NCI-H2171 treated with DMSO at 0.1 percent for 48 hours (cell line): ENCODE measurements at places on chromosomes 16 and 17.

DNA sequence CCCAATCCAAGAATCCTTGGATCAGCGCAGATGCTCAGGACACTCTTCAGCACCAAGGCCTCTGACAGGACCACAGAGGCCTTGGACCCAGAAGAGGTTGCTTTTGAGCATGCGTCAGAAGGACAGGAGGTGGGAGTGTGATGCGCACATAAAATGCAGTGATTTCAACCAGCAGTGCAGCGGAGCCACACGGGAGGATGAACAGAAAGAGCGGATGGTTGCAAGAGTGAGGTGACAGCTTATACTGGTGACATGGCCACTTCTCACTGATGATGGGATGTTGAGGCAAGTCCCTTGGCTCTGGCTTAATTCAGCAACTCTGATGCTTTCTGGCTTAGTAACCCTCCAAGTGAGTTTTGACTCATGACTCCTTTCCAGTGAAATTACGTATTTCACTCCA is 25.2 kb upstream of the ERN1 start:
- DNase-seq: no peak

- DNase-seq: no peak
Measured at GRCh38 chr16:754656-755055, 5.9 kb upstream of the MSLN start.

DNA sequence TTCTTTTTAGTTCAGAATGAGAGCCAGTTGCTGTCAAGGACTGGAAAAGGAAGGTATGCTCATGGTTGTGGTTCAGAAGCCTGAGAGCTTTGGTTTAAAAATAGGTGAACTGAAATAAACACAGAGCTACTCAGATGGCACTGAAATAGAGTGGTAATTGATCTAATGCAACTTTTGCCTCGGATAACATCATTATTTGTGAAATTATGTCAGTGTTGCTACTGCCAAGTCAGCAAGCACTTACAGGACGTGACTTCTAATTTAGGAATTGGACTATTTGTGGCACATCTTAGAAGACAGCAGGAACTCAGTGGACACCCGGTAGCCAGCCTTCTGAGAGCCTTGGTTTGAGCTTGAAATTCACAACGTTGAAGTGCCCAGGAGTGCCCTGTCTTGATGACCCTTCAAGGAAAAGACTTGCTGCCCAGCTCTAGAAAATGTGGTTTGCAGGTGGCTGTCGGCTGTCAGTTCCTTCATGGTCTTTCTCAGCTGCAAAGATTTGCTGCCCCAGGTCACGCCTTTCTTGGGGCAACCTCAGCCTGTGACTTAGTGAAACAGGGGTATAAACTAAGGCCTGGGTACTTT is 42.0 kb upstream of the XYLT1 start:
- no peak for DNase-seq

DNA sequence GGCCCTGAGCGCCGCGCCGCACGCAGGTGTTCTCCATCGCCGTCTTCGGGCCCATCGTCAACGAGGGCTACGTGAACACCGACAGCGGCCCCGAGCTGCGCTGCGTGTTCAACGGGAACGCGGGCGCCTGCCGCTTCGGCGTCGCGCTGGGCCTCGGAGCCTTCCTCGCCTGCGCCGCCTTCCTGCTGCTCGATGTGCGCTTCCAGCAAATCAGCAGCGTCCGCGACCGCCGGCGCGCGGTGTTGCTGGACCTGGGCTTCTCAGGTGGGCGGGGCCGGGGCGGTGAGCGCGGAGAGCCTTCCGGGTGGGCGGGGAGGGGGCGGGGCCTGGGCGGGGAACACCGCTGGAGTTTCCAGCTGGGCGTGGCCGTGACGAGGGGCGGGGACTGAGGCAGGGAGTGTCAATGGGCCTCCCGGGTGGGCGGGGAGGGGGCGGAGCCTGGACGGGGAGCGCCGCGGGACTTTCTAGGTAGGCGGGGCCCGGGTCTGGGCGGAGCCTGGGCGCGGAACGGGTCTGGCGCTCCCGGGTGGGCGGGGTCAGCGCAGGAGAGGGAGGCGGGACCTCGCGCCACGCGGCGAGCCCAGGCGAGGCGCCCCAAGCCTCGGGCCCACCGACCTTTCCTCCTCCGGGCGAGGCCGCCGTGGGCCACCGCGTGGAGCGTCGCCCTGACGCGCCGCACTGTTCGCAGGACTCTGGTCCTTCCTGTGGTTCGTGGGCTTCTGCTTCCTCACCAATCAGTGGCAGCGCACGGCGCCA is 2.4 kb downstream of the SYNGR3 start:
- DNase-seq: no peak

- DNase-seq: no peak
Measured at GRCh38 chr17:38891441-38891840, 21.6 kb downstream of the LASP1 start.

- DNase-seq: no peak
Measured at GRCh38 chr16:31473264-31473984, 1.5 kb downstream of the TGFB1I1 start.

DNA sequence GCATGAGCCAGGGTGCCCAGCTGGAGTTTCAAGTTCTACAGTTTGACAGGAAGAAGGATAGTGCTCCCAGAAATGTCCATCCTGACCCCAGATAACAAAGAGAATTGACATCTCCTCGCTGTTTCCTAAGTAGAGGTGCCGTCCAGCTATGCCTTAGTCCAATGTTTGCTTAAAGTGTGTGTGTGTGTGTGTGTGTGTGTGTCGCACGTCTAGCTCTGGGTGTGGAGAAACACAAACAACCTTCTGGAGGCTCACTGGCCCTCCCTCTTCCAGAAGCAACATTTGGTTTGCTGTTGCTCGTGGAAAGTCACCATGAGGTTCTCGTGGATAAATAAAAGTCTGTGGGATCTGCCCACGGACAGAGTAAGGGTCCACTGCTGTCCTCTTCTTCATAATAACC is 22.1 kb downstream of the EMP2 start:
- DNase-seq: no peak

GRCh38 chr17:63390090-63390489 is 56.0 kb downstream of the CYB561 start:
- no peak for DNase-seq

DNA sequence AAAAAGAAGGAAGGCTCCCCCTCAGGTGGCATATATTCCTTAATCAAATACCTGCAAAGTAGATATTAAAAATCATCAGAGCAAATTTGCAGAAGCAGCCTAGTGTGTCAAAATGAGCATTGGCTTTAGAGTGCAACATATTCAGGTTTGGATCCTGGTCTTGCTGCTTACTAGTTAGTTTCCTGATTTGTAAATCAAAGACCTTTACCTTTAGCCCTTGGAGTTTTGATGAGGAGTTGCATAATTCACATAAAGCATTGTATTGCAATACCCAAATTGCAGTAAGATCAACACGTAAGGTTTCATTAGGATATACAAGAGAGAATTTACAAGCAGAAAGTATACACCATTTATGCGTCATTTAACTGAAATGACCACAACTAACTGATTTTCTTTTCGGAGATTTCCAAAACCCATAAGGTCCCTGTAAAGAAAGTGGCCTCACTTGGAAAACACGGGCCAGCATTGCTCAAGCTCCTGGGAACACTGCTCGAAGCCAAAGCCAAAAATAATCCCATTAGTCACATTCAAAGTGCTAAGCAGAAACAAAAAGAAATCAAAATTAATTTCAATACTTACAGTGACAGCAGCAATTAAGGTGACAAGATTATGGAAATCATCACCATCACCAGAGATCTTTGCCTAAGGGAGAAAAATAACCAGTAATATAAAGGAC is 415.9 kb upstream of the ERCC4 start:
- no peak for DNase-seq

DNA sequence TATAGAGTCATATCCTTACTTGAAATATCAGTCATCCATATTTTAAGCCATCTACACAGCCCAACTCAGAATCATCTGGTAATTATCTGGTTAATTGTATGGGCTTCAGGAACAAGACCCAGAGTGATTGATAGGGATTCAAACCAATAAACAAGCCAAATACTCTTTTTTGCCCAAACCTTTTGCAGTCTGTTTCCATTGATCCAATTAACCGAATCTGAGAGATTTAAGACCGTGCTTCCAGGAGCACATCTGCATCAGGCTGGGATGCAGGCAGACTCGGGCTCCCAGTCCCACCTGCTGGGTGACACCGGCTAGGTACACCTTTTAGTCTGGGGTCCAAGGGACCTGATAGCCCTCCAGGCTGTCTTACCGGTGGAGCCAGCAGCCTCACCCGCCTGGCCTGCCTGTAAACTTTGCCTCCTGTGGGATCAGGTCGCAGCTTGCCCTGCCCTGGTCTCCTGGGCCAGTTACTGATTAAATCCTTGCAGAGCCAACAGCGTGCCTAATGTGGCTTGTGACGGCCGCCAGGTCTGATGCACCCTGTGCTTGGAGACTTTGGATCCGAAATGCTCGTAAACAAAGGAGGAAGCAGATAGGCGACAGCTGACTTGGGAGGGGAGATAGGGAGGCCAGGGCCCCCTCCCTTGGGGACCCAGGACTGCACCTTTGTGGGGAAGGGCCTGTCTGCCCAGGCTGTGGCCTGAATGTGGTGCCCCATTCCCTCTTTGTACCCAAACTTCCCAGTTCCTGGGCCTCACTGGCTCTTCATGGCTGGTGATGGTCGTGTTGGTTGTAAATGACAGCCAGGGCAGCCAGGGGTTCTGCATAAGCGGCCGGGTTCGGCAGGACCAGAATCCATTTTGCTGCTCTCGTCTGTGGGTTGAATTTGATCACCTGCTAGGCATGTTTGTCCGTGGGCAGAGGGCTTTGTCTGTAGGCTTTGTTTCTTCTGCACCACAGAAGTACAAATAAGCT is 3.8 kb downstream of the CMIP start:
- peak; percentile 51 for DNase-seq

GRCh38 chr16:8962393-8963009 is 1.2 kb downstream of the USP7 start:
- DNase-seq: peak; percentile 11

DNA sequence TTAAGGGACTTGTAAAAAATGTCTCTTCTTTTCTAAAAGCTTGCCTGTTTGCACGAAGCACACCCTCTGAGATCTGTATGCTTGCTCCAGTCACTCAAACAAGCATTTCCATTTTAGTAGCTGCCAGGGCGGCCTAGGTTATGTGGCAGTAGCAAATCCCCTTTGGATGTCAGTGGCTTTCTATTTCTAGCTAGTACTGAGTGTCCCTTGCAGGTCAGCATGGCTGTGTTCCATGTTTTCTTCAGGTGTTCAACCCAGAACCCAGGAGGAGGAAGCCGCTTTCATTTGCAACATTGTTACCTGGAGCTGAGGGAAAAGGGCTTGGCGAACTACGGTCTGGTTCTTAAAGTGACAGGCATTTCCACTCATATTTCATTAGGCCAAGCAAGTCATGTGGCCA is 36.4 kb downstream of the FOXL1 start:
- no peak for DNase-seq

- no peak for DNase-seq
Measured at GRCh38 chr16:70605283-70605657, 41.1 kb upstream of the IL34 start.

DNA sequence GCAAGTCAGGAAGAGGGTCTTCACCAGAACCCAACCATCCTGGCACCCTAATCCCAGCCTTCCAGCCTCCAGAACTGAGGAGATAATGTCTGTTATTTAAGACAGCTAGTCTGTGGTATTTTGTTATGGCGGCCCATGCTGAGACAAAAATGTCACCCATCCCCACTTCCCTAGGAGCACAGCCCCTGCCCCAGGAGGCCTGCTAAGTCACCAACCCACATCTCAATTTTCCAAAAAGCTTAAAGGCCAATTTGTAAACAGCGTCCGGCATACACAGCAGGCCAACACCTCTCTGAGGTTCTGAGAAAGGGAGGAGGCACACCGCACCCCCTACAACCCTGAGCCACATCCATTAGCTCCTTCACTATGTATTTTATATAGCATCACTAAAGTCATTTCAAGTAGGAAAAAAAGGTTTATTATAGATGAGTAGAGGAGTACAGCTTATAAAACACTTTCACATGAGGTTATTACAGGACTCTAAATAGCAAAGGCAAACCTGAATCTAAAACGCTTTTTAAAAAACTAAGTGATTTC is 6.9 kb downstream of the TMEM170A start:
- DNase-seq: no peak

GRCh38 chr17:60641126-60641525 is 36.5 kb upstream of the BCAS3 start:
- DNase-seq: no peak

DNA sequence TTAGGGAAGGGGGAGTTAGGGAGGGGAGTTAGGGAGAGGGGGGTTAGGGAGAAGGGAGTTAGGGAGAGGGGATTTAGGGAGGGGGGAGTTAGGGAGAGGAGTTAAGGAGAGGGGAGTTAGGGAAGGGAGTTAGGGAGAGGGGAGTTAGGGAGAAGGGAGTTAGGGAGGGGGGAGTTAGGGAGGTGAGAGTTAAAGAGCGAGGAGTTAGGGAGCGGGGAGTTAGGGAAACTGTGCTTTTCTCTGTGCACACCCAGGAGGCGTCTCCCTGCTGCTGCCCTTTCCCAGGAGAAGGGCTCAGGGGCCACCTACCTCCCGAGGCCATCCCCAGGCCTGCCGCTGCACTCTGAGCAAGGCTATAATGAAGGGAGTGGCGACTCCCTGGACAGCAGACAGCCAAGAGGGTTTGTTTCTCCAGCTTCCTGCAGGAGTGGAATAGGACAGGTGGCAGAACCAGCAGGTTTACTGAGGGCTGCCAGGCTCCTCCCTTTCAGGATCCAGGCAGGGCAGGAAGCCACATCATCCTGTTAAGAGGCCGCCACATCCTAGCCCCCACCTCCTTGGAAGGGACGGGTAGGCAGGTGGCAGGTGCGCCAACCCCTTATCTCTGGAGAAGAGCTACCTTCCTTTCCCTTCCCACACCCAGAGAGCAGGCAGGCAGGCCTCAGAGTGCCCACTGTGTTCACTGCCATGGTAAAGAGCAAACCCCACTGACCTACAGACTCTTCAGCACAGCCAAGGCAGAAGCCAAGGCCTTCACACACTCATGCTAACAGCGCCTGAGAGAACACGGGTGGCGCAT is 4.3 kb downstream of the CANT1 start:
- peak; percentile 88 for DNase-seq

DNA sequence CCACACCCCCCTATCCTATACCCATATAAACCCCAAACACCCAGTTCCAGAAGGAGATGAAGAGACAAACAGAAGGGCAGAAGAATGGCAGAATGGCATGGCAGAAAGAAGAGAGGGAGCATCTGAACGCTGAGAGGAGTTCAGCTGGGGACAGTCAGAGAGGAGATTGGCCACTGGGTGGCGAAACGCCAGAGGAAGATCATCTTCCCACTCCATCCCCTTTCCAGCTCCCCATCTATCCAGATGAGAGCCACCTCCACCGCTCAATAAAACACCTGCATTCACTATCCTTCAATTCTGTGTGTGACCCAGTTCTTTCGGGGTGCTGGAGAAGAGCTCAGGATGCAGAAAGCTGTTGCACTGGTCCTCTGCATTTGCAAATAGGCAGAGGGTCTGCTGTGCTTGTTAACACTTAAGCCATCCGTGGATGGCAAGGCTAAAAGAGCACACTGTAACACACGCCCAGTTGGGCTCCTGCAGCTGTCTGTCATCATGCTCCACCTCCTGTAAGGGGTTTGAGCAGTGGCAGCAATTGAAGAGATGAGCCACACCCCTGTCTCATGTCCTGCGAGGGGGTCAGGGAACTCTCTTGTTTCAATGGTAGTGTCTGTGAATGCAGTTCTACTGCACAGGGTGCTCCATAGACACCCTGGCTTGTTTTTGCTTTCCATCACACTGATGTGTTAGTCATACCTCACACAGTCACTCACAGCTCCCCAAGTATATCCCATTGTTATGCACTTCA is 1034.8 kb upstream of the RBFOX1 start:
- DNase-seq: no peak
